Mesendoderm (in vitro differentiated cells): ENCODE measurements at places on chromosomes 3 and 15.

GRCh38 chr3:155809181-155809580, 3.1 kb upstream of the C3orf33 start:
- DNase-seq, result no peak

GRCh38 chr15:33150971-33151370, 43.5 kb downstream of the FMN1 start:
- DNase-seq, result no peak

- DNase-seq, result no peak
These were observed 14.5 kb upstream of the FAN1 start for GRCh38 chr15:30889196-30889595.

DNA sequence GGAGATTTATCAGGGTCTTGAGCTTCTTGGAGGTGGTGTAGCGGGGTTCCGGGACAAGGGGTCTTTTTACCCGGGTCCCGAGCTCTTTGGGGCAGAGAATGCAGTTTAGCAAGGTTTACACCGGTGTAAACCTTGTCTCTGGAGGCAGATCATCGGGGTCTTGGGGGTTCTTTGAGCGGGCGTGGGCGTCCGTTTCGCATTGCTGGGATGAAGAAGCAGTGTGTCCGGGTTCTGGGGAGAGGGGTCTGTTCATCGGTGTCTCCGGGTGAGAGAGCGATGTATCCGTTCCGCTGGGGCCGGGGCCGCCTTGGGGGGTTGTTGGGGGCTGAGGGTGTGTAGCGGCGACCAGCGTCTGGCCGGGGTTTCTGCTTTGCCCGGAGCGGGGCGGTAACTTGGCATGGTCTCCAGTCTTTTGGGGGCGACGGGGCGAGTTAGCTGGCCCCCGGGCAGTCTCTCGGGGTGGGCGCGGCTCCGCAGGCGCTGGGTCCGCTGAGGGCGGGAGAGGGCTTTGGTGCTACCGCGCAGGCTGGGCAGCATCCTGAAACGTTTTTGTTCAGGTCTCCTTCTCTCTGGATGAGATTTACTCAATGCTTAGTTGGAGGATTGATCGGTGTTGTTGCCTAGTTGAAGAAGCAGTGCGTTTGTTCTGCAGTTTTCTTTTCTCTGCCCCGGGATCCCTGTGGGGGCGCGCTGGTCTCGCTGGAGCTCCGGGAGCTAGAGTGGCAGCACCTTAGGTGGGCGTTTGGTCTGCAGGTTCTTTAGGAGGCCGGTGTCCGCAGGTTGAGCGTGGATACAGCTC, 843 bp downstream of the GLCE start:
- DNase-seq, result peak; percentile 39

DNA sequence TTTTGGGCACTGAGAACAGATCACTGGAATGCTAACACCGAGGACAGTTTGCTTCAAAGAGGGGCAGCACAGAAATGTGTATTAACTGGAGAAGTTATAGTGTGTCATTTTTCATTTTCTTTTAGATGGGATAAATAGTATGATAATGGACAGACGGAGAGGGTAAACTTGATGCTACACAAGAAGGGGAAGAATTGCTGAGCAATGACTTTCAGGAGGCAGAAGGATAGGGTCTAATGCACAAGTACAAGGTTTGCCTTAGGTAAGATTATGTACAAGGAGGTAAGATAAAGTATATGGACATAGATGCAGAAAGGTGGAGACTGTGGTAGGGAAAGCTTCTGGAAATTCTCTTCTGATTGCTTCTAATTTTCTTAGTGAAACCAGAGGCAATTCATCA, 32.3 kb upstream of the LRRC58 start:
- DNase-seq, result no peak

GRCh38 chr3:175357758-175358157, 498.6 kb downstream of the NAALADL2 start:
- peak; percentile 3 for DNase-seq
